ENCODE measurements at places on chromosomes 1 and 21.

DNA sequence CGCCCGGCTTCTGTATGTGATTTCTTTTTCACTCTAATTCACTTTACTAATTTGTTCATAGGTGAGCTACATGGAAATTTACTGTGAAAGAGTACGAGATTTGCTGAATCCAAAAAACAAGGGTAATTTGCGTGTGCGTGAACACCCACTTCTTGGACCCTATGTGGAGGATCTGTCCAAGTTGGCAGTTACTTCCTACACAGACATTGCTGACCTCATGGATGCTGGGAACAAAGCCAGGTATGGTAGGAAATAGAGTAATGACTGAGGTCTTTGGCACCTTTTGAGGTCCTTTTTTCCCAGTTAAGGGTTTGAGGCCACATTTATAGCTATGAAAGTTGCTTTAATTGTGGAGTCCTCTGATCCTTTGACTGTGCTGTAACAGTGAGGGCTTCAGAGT is 56.9 kb downstream of the KIF1B start:
- DNase-seq, result peak; percentile 33

- DNase-seq, result no peak
These were observed 159.0 kb downstream of the MIS18A start for GRCh38 chr21:32119811-32120210.

DNA sequence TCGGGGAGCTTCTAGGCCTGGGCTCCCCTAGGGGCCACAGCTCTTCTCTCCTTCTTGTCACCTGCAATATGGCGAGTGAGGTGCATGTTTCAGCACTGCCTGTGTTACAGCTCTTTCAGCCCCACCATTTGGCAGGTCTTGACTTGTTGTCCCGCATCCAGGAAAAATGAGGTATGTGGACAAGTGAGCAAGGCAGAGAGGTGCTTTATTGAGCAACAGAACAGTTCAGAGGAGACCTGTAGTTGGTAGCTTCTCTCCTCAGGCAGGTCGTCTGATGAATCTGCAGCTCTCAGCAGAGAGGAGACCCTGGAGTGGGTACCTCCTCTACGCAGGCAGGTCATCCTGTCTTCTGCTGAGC is 208.2 kb upstream of the USP25 start:
- no peak for DNase-seq

DNA sequence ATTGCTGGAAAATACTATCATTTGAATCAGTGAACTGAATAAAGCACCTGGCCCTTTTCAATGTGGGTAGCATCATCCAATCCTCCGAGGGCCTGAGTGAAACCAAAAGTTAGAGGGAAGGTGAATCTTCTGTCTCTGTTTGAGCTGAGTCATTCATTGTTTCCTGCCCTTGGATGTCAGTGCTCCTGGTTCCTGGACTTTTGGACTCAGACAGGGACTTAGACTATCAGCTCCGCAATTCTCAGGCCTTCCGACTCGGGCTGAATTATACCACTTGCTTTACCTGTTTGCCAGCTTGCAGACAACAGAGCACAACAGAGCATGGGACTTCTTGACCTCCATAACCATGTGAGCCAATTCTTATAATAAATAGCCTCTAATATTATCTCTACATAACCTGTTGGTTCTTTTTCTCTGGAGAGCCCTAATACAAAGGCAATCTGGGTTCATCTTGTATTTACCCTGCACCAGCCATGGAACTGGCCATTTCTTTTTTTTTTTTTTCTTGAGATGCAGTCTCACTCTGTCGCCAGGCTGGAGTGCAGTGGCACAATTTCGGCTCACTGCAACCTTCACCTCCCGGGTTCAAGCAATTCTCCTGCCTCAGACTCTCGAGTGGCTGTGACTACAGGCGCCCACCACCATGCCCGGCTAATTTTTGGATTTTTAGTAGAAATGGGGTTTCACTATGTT is 19.2 kb upstream of the VASH2 start:
- no peak for DNase-seq

- no peak for DNase-seq
These were observed 13.6 kb downstream of the C1orf52 start for GRCh38 chr1:85245891-85246290.

DNA sequence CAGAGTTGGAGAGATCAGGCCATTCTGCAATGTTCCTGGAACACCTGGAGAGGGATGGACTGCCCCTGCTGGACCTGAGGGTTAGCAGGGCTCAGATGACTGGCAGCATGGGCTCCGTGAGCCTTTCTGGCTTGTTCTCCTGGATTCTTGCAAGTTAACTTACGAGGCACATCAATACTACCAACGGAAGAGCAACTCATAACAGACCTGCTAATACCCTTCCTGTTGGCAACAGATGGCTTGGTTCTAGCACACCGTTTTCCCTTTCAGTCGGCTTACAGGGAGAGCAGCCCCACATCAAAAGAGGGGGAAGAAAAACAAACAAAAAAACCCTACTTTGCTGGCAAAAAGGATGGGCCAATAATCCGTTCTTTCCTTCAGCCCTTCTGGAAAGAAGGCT is 47.9 kb downstream of the SLC66A1 start:
- DNase-seq, result peak; percentile 60

DNA sequence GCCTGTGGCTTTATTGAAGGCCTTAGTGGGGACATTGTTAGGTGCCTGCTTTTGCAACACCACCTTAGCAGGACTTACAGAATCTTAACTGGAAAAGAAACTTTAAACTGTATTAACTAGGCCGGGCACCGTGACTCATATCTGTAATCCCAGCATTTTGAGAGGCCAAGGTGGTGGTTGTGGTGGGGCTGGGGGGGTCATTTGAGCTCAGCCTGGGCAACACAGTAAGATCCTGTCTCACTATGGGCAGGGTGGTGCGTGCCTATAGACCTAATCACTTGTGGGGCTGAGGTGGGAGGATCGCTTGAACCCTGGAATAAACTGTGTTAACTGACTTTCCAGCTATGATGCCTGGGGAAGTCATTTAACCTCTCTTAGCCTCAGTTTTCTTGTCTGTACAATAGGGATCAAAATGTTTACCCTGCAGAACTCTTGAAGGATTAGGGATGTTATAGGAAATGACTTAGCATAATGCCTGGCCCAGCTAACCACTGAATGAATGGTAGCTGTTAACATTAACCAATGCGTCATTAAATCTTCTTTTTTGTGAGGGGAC is 39.5 kb downstream of the IER5 start:
- no peak for DNase-seq

DNA sequence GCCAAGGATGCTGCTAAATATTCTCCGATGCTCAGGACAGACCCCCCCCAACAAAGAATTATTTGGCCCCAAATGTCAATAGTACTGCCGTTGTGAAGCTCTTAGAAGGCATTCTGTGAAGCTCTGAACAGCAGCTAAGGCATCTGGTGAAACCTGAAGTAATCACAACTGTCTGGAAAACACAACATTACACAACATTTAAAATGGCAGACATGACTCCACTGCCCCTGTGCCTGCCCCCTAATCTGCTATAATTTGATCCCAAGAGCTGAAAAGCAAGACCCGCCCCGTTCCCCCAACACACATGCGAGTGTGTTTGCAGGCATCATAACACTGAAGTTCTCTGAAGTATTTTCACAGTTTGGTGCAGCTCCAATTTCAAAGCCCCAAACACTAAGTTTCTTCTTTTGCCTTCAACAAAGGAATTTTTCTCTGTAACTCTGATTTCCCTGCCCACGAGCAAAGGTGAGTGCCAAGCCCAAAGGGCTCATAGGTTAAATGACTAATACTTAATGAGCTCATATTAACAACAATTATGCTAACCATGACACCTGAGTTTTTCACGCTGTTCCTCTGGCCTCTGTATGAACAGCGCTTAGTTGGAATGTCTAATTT is 129.2 kb downstream of the CLIC6 start:
- DNase-seq, result no peak

GRCh38 chr1:99675292-99675691 is 29.4 kb downstream of the PALMD start:
- DNase-seq, result no peak

DNA sequence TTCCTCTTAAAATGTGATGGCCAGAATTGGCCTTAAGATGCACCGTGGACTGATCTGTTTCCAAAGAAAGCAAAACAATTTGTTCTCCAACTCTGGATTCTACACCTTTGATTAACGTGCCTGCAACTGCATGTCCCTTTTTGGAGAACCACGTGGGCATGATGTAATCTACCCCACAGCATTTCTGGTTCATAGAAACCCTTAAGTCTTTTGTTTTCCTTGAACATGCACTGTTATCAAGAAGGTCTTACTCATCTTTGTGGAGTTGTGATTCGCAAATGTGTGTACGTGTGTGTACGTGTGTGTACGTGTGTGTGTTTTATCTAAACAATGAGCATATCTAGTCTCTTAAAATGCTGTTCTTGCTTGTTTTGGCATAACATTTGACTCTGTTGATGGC is 57.8 kb downstream of the LPAR3 start:
- no peak for DNase-seq

- DNase-seq, result no peak
These were observed 7.0 kb upstream of the POFUT2 start for GRCh38 chr21:45294509-45295291.

- peak; percentile 94 for DNase-seq
These were observed 24.6 kb upstream of the OVAAL start for GRCh38 chr1:180534214-180534613.

DNA sequence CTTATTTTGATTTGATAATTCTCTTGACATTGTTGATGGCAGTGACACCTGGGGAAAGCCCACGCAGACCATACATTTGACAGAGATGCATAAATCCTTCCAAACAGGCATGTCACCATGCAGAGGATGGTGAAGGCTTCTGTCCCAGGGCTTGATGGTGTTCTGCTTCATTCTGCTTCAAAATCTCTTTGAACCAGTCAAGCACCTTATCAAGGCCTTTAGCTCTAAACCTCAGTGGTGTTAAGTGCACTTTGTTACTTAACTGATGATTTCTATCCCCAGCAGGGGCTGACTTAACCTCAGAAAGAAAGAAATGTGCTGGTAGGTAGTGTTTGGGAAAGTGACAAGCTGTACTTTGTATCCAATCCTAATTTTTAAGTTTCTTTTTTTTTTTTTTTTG is 81.1 kb downstream of the RRAGC start:
- no peak for DNase-seq

DNA sequence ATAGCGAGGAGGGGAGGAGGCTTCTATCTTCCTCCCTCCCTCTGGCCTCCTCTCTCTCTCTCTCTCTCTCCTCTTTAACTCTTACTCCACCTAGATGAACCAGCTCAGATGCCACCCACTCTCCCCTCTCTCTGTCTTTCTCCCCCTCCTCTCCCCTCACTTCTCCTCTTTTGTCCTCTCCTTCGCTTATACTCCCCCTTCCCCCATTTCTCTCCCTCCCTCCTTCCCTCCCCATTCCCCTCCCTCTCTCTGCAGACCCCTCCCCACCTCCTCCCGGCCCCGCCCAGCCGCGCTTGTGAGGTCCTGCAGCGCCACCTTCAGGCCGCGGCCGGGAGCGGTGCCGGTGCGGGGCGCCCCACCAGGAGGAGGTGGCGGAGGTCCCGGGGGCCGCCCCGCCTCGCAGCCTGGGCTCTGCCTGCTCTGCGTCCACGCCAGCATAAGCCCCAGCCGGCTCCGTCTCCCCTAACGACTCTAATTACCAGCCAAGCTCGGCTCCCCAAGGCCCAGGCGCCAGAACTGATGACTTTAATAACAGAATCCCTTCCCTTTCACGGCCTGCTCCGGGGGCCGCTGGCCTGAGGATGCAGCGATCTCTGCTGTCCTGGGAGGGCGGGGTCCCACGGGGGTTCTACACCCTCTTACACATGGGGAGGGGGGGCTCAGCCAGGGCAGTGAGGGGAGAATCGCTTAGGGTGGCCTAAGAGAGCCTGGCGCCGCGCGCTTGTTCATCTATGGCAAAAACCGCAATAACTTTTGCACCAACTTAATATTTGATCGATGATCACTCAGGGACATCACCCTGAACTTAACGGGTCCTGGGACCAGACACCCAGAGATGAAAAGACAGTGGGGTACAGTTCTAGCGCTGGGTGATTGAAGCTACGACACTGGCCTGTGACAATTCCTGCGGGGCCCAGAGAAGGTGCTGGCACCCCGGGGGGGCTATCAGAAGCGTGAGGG is 637.3 kb downstream of the MATN1 start:
- no peak for DNase-seq
